ENCODE measurements at places on chromosomes 2 and 18.

GRCh38 chr2:73823916-73824523 is 4.7 kb upstream of the STAMBP start:
- no peak for DNase-seq

GRCh38 chr18:9429662-9429993 is 45.7 kb upstream of the RALBP1 start:
- DNase-seq = no peak

DNA sequence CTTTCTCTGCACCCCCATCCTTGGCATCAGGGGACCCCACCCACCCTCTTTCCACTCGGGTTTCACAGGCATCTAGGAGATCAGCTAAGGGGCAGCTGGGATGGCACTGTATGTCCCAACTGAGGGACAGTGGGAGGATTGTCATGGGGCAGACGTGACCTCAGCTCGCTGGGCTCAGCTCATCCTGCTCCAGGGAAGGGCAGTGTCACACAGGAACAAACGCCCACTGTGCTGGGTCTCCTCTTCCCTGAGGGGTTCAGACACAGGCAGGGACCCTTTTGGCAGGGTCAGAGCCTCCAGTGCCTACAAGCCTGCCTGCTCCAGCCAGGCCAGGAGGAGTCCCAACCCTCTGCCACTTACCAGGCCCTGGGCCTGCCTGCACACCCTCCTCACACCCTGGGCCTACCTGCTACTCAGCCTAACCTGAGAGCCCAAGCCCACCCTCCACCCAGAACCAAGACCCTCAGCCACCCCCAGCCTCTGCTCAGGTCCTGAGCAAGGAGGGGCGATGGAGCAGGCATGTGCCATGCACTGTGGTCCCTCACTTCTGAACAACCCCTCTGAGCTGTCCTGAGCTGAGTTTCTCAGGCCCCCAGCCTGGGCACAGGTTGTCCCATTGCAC is 68.2 kb downstream of the HS1BP3 start:
- no peak for DNase-seq

DNA sequence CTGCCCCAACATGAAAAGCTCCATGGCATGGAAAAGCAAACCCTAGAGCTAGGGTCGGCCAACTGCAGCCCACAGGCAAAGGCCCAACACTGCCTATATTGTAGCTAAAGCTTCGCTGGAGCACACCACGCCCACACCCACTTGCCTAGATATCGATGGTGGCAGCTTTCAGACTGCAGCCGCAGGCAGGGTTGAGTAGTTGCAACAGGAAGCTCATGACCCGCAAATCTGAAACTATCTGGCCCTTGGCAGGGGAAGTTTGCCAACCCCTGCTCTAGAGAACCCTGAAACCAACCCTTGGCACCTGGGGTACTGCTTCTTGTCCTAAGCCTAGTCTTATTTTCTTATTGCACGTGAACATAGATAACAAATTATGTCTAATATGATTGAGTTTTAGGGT is 250.0 kb downstream of the SOX11 start:
- no peak for DNase-seq

GRCh38 chr2:13014783-13015182 is 298.0 kb downstream of the TRIB2 start:
- DNase-seq = no peak

GRCh38 chr18:25659541-25659940 is 307.6 kb upstream of the ZNF521 start:
- DNase-seq = no peak

GRCh38 chr2:233072838-233073237 is 12.7 kb downstream of the INPP5D start:
- DNase-seq = no peak

- no peak for DNase-seq
Observed at GRCh38 chr2:120936476-120937334, 201.0 kb downstream of the GLI2 start.

DNA sequence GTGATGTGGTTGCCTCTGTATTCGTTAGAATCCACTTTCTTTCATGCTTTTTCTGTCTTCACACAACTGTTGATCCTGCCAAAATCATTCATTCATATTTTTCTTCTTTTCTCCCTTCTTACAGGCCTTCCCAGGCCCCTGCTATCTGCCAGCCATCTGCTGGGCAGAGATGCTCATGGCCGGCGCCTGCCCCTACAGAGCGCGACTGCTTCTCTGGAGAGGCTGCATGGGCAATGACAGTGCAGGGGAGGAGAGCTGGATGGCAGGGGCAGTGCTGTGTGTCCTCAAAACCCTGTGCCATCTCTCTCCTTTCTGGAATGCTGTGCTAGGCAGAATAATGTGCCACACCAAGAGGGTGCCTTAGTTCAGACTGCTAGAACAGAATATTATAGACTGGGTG is 125.2 kb downstream of the INHBB start:
- no peak for DNase-seq

GRCh38 chr2:220821683-220822082 is 750.4 kb downstream of the EPHA4 start:
- DNase-seq = no peak

GRCh38 chr2:139478165-139478914 is 698.1 kb upstream of the NXPH2 start:
- DNase-seq = no peak

DNA sequence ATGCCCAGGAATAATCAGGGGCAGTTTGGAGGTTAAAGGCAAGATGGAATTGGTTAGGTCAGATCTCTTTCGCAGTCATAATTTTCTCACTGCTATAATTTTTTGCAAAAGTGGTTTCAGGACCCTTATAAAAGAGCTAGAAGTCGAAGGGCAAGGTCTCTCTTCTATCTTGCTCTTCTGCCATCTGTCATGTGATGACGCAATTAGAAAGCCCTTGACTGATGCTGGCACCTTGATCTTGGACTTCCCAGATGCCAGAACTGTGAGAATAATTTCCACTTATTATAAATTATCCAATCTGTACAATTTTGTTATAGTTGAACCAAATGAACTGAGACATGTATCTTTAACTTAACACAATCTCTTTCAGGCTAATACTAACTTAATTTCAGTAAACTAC is 6.3 kb upstream of the RALBP1 start:
- no peak for DNase-seq

DNA sequence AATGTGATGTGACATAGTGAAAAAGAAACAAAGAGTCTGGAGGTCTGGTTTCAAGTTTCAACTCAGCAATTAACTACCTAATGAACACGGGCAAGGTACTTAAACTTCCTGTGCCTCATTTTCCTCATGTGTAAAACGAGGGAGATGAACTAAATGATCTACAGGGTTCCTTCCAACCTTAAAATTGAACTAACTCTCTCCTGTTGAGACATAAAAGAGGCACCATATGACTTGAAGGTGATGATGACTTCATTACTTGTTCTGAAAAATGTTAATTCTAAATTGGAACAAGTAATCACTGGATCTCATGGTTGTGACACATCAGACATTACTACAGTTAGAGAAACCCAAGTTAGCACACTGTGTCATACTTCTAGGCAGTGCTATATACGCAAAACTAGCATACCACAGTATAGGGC is 8.9 kb upstream of the REL start:
- no peak for DNase-seq

DNA sequence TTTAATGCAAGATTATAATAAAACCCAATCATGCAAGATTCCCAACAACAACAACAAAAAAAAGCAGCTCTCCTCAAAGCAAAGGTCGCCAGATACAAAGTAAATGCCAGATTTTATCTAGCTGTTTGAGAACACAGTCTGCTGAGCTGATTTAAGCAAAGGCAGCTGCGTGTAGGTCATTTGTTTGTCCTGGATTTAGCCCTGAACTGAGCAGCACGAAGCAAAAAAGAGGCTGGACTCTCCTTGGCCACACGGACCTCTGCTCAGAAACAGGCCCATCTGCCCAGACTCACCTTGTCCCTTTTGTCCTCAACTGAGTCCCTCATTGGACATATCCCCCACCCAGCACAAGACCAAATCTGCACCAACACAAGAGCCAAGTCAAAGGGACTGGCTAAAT is 91.5 kb downstream of the PID1 start:
- DNase-seq = no peak

DNA sequence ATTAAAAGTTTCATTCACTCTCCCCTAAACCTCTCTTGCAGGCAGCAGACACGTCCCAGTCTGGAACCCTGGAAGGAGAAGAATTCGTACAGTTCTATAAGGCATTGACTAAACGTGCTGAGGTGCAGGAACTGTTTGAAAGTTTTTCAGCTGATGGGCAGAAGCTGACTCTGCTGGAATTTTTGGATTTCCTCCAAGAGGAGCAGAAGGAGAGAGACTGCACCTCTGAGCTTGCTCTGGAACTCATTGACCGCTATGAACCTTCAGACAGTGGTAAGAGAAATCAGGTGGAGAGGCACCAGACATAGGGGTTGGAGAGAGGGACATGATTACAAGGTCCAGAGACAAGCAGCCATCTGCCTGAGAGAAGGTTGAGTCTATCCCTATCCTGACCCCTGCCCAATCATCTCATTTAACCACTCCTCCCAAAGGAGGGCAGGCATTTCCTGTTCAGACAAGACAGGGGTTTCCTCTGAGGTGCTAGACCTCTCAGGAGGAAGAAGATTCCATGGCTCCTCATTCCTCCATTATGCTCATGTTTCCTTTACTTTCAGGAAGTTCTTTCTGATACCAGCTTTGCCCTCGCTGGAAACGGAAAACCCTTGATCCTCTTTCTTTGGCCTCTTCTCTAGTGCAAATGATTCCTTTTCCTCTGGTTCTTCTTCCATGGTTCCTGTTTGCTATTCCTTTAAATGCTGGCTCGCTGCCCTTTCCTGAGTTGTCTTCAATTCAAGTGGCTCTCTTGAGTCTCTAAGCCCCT is 15.1 kb downstream of the PLCD4 start:
- DNase-seq = no peak

GRCh38 chr2:1976728-1977416 is 232.6 kb upstream of the PXDN start:
- DNase-seq = no peak

DNA sequence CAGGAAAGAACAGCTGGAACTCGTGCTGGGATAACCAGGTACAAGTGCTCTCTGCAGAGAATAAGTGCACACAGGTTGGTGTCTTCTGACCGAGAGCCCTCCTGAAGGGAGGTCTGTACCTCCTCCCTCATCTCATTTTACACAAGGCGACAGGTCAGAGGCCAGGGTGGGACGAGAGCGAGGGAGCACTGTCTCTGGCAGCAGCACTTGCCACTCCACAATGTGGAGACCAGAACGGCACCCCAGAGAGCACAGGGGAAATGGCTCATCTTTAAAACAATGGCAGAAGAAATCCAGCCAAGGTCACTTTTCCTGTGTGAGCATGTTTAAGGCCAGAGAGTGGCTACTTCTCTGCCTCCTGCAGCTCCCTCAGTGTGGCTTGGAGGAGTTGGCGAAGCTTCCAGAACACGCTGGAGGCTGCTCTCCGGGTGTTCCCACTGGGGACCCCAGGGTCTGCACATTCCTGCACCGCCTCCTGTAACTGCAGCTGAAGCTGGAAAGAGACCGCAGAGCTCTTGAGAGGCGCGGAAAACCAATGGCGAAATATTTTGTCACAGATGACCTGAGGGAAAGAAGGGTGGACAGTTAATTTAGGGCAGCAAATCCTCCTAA is 20.8 kb downstream of the DIPK1C start:
- DNase-seq = no peak

GRCh38 chr2:170214309-170214948 is 36.5 kb downstream of the MYO3B start:
- DNase-seq = no peak

- no peak for DNase-seq
Observed at GRCh38 chr2:138036522-138036921, 72.2 kb downstream of the HNMT start.

DNA sequence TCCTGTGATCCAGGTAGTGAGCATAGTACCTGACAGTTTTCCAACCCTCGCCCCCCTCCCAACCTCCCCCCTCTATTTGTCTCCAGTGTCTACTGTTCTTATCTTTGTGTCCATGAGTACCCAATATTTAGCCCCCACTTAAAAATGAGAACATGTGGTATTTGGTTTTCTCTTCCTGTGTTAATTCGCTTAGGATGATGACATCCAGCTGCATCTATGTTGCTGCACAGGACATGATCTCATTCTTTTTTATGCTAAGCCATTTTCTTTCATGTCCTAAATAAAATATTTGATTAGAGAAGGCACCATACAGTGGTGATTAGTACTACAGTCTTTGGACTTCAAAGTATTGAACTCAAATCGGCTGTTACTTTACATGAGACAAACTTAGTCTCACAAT is 1087.9 kb downstream of the CBLN2 start:
- DNase-seq = no peak

GRCh38 chr2:167192833-167193232 is 304.6 kb downstream of the XIRP2 start:
- DNase-seq = no peak

- no peak for DNase-seq
Observed at GRCh38 chr2:228860601-228861285, 410.3 kb downstream of the PID1 start.

DNA sequence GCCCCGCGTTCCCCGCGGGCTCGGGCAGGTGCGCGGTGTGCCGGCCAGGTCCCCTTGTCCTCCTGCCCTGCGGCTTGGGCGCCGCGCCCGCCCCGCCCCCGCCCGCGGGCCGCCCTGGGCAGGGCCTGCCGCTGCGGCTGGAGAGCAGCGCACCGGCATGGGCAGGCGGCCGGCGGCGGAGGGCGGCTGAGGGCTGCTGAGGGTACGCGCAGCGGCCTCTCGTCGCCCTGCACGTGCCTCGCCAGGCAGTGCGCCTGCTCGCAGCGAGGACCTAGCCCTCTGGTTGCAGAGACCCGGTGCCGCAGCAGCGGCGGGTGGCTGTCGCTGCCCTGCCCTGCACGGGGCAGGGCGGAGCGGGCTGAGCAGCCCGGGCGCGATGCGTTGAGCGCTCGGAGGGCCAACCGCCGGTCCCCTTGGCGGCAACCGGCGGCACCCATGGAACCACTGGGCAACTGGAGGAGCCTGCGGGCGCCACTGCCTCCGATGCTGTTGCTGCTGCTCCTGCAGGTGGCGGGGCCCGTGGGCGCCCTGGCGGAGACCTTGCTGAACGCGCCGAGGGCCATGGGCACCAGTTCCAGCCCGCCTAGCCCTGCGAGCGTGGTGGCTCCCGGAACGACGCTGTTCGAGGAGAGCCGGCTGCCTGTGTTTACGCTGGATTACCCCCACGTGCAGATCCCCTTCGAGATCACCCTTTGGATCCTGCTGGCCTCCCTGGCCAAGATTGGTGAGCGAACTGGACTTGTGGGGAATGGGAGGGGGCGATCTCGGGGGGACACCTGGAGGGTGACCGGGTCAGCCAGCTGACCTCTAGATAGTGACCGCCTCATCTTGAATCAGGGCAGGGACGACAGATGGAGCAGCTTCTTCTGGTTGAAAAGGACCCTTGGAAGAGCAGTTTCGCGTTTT is at the start of gene SLC9A2:
Gene SLC9A2 (plus strand): TSS at position 140 of the 906 bp plus-strand sequence. CDS start 296 bp downstream, at position 436.
- DNase-seq = peak; percentile 55

GRCh38 chr2:128319631-128320191 is 1.0 kb upstream of the HS6ST1 start:
- DNase-seq = peak; percentile 47

DNA sequence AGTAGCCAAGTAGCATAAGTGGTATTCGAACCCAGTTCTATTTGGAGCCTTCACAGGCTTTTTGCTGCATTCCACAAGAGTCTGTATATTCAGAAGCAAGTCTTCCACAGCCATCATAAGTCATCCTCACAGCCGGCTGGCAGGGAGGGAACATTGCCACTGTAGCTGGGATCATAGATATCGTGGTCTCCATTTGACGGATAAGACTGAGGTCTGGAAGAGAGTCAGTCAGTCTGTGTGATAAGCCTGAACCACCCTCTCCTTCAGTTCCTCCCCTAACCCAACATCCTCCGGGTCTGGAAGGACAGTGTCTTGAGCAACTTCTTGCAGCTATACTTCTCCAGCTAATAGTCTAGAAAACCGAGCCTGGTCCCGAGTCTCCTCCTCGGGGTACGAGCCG is 17.0 kb upstream of the C1QL2 start:
- no peak for DNase-seq
